Type B pancreatic cell (in vitro differentiated cells): ENCODE measurements at places on chromosomes 1 and 21.

DNA sequence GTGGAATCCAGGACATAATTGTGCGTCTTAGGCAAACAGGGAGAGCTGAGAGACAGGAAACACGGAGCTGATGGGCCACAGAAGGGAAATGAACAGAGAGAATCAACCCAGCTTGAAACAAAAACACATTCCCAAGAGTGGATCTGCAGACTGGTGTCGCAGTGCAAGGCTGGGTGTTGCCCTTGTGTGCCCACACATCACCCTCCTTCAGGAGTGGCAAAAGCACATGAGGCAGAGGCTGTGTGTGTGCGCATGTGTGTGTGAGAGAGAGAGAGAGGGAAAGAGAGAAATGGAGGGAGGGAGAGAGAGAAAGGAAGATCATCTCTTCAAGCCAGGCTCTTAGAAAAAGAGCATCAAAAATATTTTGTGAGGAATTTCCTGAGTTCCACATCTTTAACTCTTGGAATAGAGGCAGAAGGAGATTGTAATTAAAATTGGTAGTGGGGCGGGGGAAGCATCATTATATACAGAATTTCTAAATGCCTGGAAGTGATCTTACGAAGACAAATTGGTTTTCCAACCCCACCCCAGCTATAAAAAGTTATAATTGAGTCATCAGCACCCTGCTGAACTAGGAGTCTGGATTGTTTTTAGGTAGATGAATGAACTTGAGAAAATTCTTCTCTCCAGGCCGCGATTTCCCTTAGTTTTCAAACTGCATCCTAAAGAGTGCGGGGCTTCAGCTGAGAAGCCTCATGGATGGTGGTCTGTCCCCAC lies 480.7 kb downstream of the NPHP4 start:
- H3K27me3 ChIP-seq: peaks cover 26% of the 10 kb centered on the region
- no peak overlapping the region for H3K27ac ChIP-seq
- DNase-seq: no peak
- H3K36me3 ChIP-seq: no peaks in the 10 kb centered on the region

- no peaks in the 10 kb centered on the region for H3K27me3 ChIP-seq
- H3K27ac ChIP-seq: no peak overlapping the region
- no peak for DNase-seq
- no peak overlapping the region for H3K4me3 ChIP-seq
Observed at GRCh38 chr1:89873288-89873687, 52.5 kb downstream of the LRRC8D start.

- no peak overlapping the region for H3K4me3 ChIP-seq
- no peak overlapping the region for H3K27ac ChIP-seq
- H3K4me1 ChIP-seq: peaks cover 7% of the 10 kb centered on the region
- no peak for DNase-seq
- peaks cover 33% of the 10 kb centered on the region for H3K36me3 ChIP-seq
Observed at GRCh38 chr1:212743901-212744475, 44.3 kb upstream of the BATF3 start.

DNA sequence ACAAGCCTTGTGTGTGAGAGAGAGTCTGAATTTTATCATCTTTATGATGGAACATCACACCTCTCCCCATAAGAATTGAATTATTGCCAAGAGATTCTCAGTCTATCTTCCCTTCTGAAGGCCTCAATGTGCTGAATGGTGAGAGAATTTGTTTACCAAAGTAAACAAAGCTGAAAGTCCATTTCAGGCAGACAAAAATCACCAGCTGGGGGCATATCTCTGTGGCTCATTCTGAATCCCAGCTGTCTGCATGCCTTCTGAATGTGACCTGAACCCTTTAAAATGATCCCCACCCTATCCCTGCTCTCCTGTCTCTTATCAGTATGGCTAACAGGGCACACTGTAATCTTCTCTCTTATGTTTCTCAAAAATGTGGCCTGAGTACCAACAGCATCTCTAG lies 99.1 kb upstream of the CAMK1G start:
- H3K27me3 ChIP-seq: no peaks in the 10 kb centered on the region
- no peak overlapping the region for H3K4me3 ChIP-seq
- no peaks in the 10 kb centered on the region for H3K4me1 ChIP-seq
- no peak overlapping the region for H3K27ac ChIP-seq

DNA sequence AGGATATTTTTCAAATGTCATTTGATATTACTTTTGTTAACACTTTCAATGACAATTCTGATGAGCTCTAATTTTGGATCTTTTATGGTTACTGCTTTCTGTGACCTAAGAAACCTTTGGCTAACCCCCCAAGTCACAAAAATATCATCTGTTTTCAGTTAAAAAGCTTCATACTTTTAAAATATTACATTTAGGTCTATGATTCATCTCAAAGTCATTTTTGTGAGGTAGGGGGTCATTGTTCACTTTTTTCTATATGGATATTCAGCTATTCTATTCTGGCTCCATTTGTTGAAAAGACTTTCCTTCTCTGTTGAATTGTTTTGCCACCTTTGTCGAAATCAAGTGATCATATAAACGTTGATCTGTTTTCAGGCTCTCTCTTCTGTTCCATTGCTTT lies 44.8 kb downstream of the UCHL5 start:
- DNase-seq: no peak
- H3K27me3 ChIP-seq: no peaks in the 10 kb centered on the region
- no peak overlapping the region for H3K4me3 ChIP-seq
- peaks cover 4% of the 10 kb centered on the region for H3K4me1 ChIP-seq

GRCh38 chr1:16677552-16678431 lies 11.0 kb upstream of the RNU1-3 start:
- DNase-seq: no peak
- no peaks in the 10 kb centered on the region for H3K4me1 ChIP-seq

- no peak overlapping the region for H3K27ac ChIP-seq
- H3K4me1 ChIP-seq: peaks cover 12% of the 10 kb centered on the region
- no peak for DNase-seq
- no peaks in the 10 kb centered on the region for H3K36me3 ChIP-seq
- H3K27me3 ChIP-seq: peaks cover 7% of the 10 kb centered on the region
Observed at GRCh38 chr1:40036574-40036973, 4.0 kb upstream of the CAP1 start.

GRCh38 chr1:212605441-212606394 lies 2.8 kb upstream of the ATF3 start:
- DNase-seq: no peak
- H3K4me1 ChIP-seq: peaks cover 19% of the 10 kb centered on the region
- H3K4me3 ChIP-seq: peak overlapping the region; percentile 93
- H3K27ac ChIP-seq: peak overlapping the region; percentile 98
- peaks cover 82% of the 10 kb centered on the region for H3K27me3 ChIP-seq
- no peaks in the 10 kb centered on the region for H3K36me3 ChIP-seq

GRCh38 chr1:100530880-100531487 lies 7.0 kb upstream of the GPR88 start:
- no peak overlapping the region for H3K27ac ChIP-seq
- H3K36me3 ChIP-seq: no peaks in the 10 kb centered on the region
- DNase-seq: no peak
- H3K4me3 ChIP-seq: no peak overlapping the region
- peaks cover 33% of the 10 kb centered on the region for H3K27me3 ChIP-seq

DNA sequence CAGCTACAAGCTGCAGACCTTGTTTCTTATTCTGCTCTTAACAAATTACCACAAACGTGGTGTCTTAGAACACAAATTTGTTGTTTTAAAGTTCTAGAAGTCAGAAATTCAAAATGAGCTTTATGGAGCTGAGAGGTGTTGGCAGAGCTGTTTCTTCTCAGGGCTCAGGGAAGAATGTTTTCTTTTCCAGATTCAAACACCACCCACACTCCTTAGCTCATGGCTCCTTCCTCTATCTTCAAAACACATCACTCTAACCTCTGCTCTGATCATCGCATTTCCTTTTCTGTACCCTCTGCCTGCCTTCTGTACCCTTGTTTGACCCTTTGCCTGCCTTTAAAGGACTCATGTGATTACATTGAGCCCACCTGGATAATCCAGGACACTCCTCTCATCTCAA lies 26.9 kb upstream of the ITLN1 start:
- H3K4me3 ChIP-seq: no peak overlapping the region
- H3K36me3 ChIP-seq: no peaks in the 10 kb centered on the region
- H3K27ac ChIP-seq: peak overlapping the region; percentile 60
